ENCODE measurements at places on chromosomes 13 and 19.

DNA sequence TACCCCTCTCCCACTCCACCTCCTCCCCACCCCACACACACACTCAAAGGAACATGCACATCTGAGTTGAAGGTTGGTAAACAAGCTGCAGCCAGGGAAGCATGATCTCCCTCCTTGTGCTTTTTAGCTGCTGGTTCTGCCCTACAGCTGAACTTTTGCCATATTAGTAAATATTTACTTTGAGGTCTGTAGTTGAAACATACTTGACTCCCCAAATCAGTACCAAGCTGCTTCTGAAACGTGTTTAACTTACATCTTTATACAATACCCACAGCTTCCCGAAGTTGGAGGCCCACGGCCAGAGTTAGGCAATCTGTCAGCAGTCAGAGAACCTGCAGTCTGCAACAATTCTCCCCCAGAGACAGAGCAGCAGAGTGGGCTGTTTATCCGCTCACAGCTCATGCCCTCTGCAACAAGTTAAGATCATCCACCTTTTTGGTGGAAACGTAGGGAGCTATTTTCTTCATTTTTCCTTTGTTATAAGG is 1.5 kb upstream of the PCDH20 start:
- peaks cover 22% of the 10 kb centered on the region for H3K27me3 ChIP-seq
- no peaks in the 10 kb centered on the region for H3K36me3 ChIP-seq
- no peak for DNase-seq
- no peak overlapping the region for H3K4me3 ChIP-seq
- H3K4me1 ChIP-seq: no peaks in the 10 kb centered on the region

GRCh38 chr13:22298530-22298929 is 627.7 kb downstream of the FGF9 start:
- no peak for DNase-seq
- H3K27ac ChIP-seq: no peak overlapping the region
- H3K4me1 ChIP-seq: no peaks in the 10 kb centered on the region
- H3K36me3 ChIP-seq: no peaks in the 10 kb centered on the region

DNA sequence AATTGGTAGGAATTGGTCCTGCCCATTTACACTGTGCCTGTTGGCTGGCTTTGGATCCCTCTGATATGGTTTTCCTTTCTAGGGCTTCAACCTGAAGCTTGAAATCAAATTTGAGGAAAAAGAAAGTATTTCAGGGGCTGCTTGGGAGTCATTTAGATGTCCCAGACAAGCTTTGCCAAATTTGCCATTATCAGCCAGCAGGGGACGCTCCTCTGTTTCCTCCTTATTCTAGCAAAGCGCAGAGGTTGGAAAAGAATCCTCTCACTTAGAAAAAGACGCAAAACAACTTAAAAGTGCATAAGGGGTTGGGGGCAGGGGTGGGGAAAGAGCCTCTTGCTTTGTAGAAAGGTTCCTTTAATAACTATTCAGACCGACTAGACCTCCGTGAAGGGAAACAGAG is 1211.1 kb upstream of the PCDH20 start:
- H3K27me3 ChIP-seq: no peaks in the 10 kb centered on the region
- H3K36me3 ChIP-seq: no peaks in the 10 kb centered on the region
- no peak for DNase-seq
- H3K27ac ChIP-seq: no peak overlapping the region

DNA sequence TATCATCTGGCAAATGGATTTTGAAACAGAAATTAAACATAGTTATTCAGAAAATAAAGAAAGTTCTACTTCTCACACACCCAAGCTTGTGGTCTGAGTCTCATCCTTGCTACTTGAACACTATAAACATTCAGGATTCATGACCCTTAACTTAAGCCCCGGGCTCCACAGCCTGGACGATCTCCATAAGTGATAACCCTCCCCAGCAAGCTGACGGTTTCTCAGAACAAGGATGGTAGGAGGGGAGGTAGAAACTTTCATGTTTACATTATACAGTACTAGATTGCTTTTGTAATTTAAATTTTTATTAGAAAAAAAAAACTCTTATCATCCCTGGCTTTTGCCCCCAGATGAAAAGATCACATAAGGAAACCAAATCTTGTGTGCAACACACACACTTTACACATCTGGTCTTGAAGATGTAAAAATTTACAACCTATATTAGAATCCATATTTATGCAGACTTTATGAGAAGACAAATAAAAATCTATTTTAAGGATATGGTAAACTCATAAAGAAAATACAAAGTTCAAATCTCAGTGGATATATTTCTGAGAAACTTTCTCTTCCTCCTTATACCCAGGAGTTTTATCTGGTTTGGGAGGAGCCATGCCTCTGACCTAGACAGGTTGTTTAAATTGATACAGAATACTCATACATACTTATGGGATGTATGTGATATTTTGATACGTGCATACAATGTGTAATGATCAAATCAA is 20.0 kb upstream of the ATP12A start:
- H3K4me3 ChIP-seq: no peak overlapping the region
- no peak overlapping the region for H3K27ac ChIP-seq
- H3K4me1 ChIP-seq: no peaks in the 10 kb centered on the region

- H3K4me1 ChIP-seq: no peaks in the 10 kb centered on the region
- peaks cover 7% of the 10 kb centered on the region for H3K27me3 ChIP-seq
- no peak overlapping the region for H3K4me3 ChIP-seq
- no peak overlapping the region for H3K27ac ChIP-seq
These were observed 511.4 kb upstream of the KLF12 start for GRCh38 chr13:74645586-74645985.

- H3K4me3 ChIP-seq: no peak overlapping the region
- H3K27ac ChIP-seq: no peak overlapping the region
- H3K36me3 ChIP-seq: no peaks in the 10 kb centered on the region
- H3K4me1 ChIP-seq: peaks cover 4% of the 10 kb centered on the region
These were observed 5.3 kb downstream of the SHD start for GRCh38 chr19:4284176-4284958.

GRCh38 chr13:97446448-97446847 is 12.5 kb downstream of the RAP2A start:
- peaks cover 15% of the 10 kb centered on the region for H3K4me1 ChIP-seq
- no peak for DNase-seq
- no peak overlapping the region for H3K27ac ChIP-seq
- no peak overlapping the region for H3K4me3 ChIP-seq
- H3K36me3 ChIP-seq: peaks cover 2% of the 10 kb centered on the region

GRCh38 chr13:42038661-42039456 is 9.6 kb upstream of the DGKH start:
- no peak for DNase-seq
- no peaks in the 10 kb centered on the region for H3K27me3 ChIP-seq
- H3K4me1 ChIP-seq: peaks cover 23% of the 10 kb centered on the region
- no peaks in the 10 kb centered on the region for H3K36me3 ChIP-seq
- peak overlapping the region; percentile 93 for H3K4me3 ChIP-seq
- H3K27ac ChIP-seq: peak overlapping the region; percentile 74

Data from T-helper 17 cell (primary cell).